HFFc6 (cell line): ENCODE measurements at places on chromosomes 5 and 9. TPM values are rescaled to one million over a fixed set of nuclear protein-coding genes. Genes with fewer than 3 reads are reported as not detected.

GRCh38 chr5:80078921-80079320 lies 43.8 kb downstream of the THBS4 start:
- no peak for DNase-seq

- no peak for DNase-seq
Measured at GRCh38 chr5:95728494-95729114, 2.5 kb upstream of the RHOBTB3 start.

The MSX2 gene
- total RNA-seq: not detected in 3 replicates

DNA sequence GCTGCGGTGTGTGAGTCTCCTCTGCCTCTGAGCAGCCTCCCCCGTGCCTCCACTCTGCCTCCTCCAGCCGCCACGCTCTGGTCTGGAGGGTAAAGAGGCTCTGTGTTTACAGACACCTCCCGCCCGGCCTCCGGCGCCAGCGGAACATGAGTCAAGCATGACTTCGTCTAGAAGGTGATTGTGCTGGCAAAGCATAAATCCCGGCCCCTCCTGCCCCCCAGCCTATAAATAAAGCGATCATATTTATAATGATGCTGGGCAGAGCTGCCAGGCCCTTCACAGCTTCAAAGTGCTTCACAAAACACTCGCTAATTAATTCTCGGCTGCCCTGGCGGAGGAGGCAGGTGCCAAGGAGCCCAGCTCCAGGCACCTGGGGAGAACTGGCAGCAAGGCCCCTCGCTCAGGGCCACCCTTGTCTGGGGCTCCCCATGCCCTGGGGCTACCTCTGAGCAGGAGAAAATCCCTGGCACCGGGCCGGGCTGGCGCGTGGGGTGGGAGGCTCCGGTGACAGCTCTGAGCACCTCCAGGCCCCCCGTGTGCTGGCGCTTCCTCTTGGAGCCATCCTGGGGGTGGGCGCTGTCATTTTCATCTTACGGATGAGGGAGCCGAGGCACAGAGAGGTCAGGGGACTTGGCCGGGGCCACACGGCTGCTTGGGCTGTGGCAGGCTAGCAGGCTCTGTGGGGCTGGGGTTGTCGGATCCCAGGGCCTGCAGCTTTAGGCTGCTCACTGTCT lies 87.8 kb downstream of the RXRA start:
- peak; percentile 76 for DNase-seq

DNA sequence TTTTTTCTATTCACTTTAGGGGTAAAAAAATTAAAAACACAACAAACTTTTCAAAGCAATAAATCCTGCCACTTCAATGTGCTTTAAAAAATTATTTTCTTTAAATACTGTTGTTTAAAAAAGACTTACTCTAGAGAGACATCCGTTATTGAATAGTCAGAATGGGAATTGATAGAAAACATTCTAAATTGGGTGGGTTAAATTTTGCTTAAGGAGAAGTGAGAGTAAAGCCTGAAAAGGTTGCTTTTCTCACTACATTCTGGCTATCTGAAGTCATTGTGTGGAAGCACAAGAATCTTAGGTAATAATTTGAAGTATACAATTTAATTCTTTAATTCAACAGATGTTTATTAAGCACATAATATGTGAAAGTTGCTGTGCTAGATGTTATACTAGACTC lies 509.3 kb downstream of the NR2F1-AS1 start:
- DNase-seq: no peak
